Eye (tissue), 1 donor: ENCODE measurements at places on chromosomes 3 and 15.
A peak's percentile ranks its signal among the peaks of the same experiment; 100 is the strongest.

- DNase-seq: no peak
Observed at GRCh38 chr3:60504827-60505457, 746.3 kb downstream of the FHIT start.

DNA sequence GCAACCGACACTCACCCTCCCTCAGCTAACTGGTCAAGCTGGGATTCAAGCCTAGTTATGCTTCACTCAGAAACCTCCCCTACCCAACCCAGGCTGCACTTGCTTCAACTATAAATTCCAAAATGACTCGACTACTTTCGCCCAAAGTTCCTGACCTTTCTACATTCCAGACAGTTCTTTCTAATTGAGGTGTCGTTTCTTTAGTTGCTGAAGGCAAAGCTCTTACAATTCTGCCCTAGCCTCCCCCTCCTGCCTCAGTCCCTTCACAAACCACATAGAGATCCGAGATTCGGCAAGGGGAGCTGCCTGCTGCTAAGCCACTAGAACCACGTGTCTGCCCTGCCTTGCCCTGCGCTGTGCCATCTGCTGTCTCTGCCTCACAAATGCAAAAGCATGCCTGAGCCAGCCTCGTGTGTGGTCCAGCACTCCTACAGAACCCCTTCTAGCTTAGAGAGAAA, 74.7 kb upstream of the SH3GL3 start:
- DNase-seq: peak; percentile 60

- no peak for DNase-seq
Observed at GRCh38 chr3:52679811-52680210, 5.9 kb downstream of the PBRM1 start.

GRCh38 chr3:152547153-152547552, 278.4 kb downstream of the MBNL1 start:
- no peak for DNase-seq

GRCh38 chr15:41503669-41504010, 10.0 kb downstream of the ITPKA start:
- DNase-seq: no peak

DNA sequence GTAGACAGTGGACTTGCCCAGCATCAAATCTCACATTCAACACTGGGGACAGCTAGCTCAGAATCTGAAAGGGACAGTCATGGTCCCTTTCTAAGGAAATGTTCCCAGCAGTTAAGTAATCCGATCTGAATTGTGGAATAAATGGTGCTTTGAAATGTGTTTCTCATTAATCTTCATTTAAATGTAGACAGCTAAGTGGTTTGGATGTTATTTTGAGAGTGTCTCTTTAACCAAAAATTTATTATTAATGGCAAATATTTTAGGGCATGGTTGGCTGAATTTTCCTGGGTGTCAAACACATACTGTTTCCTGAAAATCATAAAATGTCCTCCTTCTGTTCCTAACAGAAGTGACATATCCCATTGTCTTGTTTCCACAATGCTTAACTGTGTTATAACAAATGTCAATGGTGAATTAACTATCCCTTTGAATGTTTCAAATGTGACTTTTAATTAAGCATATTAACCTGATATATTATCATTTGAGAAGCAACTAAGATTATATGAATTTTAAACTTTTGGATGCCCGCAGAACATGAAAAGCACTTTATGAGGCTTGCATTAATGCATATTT, 210.8 kb downstream of the CHST2 start:
- DNase-seq: no peak

DNA sequence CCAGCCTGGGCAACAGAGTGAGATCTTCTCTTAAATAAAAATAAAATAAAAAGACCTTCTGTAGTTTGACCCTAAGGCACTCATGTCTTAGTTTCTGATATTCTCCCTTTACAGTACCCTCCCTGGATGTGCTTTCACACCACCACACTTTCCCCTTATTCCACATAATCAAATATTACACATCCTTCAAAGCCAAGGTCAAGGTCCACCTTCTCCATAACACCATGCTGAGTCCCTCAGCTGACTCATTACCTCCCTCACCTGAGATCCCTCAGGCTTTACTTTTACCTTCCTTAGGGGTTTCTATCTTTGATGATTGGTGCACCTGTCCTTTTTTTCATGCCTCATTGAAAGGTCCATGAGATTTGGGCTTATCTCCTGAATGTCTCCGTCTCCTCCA, 25.5 kb upstream of the MNS1 start:
- DNase-seq: no peak

DNA sequence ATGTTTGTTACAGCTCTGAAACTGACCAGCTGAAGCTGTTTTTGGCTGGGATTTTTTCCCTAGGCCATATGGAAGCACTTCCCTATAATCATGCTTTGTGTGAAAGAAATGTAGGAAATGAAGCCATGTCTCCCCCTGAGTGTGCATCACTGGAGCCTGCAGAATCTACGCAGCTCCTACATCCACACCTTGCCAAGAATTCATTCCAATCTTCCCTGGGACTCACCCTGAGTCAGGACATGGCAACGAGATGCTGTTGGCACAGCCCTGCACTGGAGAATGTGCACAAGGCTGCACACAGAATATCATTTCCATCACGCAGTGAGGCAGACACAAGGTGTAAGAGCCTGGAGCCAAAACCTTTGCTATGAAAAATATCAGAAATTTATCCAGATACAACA, 189.5 kb downstream of the ADAMTSL3 start:
- no peak for DNase-seq

- DNase-seq: no peak
Observed at GRCh38 chr3:15345608-15346137, 13.3 kb upstream of the SH3BP5 start.
